NCI-H69 (cell line): ENCODE measurements at places on chromosomes 6 and 20.

DNA sequence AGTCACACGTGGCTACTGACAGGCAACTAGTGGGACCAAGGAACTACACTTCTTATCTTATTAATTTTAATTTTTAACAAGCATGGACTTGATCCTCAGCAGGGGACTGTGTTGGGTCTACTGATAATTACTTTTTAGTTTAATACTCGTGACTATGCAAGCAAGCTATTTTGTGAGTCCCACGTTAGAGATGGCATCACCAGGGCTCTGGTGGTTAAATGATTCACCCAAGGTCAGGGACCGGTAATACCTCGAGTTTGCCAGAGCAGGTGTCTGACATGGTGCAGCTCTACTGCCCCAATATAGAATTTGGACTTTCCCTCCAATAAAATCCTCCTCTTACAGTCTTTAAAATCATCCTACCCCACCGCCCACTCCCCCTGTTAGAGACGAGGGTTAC is 98.6 kb upstream of the RIN2 start:
- DNase-seq, result no peak

DNA sequence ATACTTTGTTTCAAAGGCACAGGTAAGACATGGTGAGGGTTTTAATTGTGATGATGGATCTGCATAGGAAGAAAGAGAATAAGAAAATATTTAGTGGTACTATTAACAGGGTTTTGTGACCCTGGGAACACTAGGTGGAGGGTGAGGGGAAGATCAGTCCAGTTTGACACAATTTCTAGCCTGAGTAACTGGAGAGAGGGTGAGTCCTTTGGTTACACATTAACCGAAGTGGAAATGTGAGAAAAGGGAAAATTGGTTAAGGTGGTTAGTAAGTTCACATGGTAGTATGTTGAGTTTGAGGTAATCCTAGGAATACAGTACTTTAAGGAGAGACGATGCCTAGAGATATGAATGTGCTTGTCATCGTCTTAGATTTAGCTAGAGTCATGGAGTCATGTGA is 54.8 kb upstream of the POU3F2 start:
- DNase-seq, result no peak

GRCh38 chr6:169326067-169326799 is 72.6 kb upstream of the THBS2 start:
- DNase-seq, result peak; percentile 2

DNA sequence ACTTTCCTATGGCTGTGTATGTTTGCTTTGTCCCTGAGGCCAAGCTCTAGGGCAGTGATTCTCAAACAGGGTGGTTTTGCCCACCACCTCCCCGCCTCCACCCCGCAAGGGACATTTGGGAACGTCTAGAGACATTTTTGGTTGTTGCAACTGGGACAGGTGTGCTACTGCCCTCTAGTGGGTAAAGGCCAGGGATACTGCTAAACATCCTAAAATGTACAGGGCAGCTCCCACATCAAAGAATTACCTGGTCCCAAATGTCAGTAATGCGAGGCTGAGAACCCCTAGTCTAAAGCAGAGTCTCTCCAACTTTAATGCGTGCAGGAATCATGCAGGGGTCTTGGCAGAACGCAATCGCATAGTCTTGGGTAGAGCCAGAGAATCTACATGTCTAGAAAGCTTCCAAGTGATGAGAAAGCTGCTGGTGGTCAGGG is 5.1 kb downstream of the KCNS1 start:
- peak; percentile 43 for DNase-seq

DNA sequence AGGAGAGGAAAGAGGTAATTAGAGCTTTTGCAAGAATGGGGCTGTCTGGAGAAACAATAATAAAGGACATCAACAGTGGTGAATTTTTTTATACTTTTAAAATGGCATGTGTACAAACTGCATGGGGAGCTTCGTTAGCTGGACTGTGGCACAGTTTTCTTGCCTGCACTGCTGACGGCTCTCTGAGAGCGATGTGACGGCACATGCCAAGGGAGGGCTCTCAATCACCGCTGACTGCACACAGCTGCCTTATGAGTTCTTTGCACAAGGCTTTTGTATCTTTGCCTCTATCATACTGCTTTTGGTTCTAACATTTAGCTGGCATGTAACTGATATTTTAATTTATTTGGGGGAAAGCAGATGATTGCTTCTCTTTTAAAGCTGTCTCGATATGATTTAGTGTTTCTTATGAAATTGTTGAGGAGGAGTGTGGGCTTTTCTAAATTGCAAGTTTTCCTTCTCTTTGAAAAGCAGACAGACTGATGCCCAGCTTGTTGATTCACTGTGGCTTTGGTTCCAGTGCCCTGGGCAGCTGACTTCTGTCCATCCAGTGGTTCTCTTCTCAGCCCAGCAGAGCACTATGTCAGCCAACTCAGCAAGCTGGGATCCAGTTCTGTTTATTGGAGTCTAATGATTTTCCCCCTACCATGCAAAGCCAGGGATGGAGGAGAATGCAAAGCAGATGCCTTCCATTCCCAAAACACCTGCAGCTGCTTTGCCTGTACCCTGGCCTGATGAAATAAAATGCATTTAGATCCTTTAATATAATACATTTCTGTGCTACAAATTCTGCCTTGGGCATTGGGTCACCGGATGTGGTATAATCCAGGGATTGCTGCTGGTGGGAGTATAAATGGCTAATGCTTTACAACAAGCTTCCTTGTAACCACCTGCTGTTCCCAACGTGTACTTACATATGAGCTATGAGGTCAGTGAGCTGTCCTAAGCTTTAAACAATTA is 323.9 kb downstream of the ZFAND3 start:
- peak; percentile 69 for DNase-seq

- no peak for DNase-seq
Observed at GRCh38 chr6:64483956-64484499, 848.4 kb downstream of the PHF3 start.

DNA sequence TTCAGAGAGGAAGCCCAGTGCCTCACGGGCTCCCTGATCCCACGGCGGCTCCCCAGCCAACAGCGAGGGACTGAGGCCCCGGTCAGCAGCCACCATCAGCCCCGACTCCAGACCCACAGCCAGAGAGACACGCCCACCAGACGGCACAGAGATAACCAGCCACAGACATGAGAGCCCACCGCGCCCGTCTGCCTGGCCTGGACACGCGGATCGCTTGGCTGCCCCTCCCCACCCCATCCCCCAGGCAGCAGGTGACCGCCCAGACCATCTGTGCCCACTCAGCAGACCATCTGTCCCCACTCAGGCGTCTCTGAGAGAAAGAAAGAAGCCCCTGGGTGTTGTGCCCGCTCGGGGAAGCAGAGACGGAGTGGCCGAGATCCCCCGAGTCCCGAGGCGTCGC is 55.5 kb upstream of the CHRNA4 start:
- peak; percentile 39 for DNase-seq

GRCh38 chr6:12844284-12845223 is 128.0 kb downstream of the PHACTR1 start:
- DNase-seq, result peak; percentile 47

- DNase-seq, result peak; percentile 16
Observed at GRCh38 chr6:90478278-90478677, 108.6 kb downstream of the MAP3K7 start.

- DNase-seq, result no peak
Observed at GRCh38 chr6:117473401-117473800, 9.1 kb upstream of the DCBLD1 start.

DNA sequence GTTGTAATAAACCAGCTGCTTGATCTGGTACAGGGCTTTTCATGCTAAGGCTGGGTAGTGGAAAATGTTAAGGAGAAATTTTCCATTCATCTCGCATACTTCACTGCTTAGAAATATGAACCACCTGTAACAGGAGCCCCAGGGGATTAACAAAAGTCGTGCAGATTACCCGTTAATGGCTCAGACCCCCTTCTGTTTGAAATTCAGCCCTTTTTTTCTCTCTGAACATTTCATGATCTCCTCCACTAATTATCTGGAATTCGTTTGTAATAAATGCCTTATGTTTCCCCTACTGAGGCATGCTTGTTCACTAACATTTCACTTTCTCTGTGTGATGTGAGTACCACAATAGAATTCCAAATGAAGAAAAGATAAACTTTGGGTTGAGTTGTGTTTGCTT is 336.4 kb upstream of the HSF2 start:
- DNase-seq, result peak; percentile 91

DNA sequence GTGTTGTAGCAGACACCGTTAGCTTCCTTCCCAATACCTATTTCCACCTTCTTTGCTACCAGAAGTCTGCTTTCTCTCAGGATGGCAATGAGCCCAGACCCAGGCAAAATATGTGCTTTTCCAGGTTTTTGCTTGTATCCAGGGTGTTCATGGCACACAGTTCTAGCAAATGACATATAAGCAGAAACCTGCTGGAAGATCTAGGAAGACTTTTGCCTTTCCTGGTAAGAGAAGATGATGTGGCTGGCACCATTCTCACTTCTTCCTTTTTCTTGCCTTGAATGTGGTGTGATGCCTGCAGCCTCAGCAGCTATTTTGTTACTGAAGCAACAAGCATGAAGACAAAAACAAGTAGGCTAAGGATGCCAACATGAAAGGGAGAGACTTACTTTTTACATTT is 19.2 kb upstream of the TBC1D22B start:
- no peak for DNase-seq

GRCh38 chr6:25882051-25882496 is 8.0 kb upstream of the SLC17A3 start:
- no peak for DNase-seq

GRCh38 chr20:5181958-5182357 is 55.1 kb downstream of the CDS2 start:
- DNase-seq, result no peak

- no peak for DNase-seq
Observed at GRCh38 chr20:51593584-51593983, 51.1 kb upstream of the NFATC2 start.

- peak; percentile 71 for DNase-seq
Observed at GRCh38 chr6:152948150-152948768, 34.6 kb downstream of the FBXO5 start.

GRCh38 chr6:125014661-125014957 is 52.4 kb downstream of the RNF217 start:
- DNase-seq, result no peak

- no peak for DNase-seq
Observed at GRCh38 chr6:79902046-79902445, 45.3 kb downstream of the ELOVL4 start.

DNA sequence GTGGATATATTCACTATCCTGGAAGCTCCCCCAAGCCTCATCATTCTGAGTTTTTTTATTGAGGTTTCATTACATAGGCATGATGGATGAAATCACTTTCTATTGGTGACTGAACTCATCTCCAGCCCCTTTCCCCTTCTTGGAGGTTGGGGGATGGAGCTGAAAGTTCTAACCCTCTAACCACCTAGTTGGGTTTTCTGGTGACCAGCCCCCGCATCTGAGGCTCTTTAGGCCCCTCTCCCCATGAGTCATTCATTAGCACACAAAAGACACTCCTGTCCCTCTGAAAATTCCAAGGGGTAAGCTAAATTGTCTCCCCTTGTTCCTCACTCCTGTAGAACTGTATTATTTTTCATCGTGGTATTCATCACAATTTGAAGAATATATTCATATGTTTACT is 33.3 kb downstream of the GFRA4 start:
- DNase-seq, result no peak

GRCh38 chr6:70763754-70764510 is 96.2 kb downstream of the SMAP1 start:
- no peak for DNase-seq

DNA sequence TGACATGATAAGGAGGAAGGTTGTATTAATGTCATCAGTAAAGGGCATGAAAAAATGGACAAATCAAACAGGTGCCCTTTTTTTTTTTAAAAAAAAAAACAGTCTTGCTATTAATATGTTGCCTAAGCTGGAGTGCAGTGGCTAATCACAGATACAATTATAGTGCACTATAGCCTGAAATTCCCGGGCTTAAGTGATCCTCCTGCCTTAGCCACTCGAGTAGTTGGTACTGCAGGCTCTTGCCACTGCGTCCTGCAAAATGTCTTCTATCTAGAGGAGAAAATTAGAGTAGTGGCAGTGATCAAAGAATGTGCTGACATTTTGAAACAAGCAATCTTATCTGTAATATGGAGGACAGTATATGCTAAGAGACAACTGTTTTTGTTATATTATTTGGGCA is 127.7 kb downstream of the ASCC3 start:
- DNase-seq, result peak; percentile 22

GRCh38 chr6:127343809-127344659 is 625 bp upstream of the ECHDC1 start:
- DNase-seq, result peak; percentile 69

DNA sequence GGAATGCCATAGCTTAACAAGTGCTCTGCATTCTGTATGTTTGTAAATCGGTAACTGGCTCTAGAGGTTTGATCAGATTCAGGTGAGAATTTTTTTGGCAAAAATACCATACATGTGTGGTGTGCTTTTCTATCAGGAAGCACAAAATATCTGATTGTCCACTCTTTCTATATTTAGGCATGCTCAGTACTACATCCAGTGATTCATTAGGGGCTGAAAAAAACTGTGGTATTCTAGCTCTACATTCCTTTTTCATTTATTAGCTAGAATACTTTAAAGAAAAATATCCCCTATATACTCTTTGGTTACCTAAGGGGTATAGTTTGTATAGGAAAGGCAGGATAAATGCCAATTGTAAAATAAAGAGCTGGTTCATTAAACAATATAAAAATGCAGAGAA is 10.6 kb upstream of the ELOVL2 start:
- no peak for DNase-seq

DNA sequence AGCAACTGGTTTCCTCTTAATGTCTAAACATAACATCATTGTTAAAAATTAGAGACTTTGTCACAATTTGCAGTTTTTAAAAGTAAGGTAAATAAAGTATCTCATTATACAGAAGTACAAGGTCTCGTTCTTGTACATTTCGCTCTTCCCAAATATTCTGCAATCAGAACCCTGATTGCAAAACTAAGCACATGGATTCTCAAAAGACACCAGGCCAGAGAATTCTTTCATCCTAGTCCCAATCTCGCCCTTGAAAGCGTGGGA is 355 bp upstream of the AKAP7 start:
- no peak for DNase-seq

GRCh38 chr20:41563087-41563486 is 55.1 kb downstream of the CHD6 start:
- no peak for DNase-seq

DNA sequence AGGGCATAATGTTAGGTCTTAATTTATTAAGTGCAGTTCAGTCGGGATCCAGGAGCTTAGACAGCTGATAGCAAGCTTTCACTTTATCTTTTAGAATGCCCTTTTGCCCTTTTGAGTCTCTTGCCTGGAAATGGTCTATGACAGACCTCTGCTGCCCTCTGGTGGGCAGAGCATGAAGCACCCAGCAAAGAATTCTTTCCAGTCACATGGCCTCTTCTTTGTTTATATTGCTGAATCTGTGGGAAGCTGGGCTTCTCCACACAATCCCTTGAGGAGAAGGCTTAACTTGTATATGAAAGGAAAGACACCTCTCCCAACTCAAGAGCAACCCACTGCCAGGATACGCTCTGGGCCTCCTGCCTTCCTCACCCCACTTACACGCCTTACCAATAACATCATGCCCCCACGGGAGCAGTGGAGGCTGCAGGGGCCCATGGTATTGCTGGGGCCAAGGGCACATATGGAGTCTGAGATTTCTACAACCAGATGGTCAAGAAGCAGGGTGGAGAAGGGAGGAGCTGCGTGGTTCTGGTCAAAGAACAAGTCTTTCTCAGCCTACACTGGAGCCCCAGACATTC is 20.4 kb downstream of the WFDC3 start:
- DNase-seq, result peak; percentile 65

- DNase-seq, result no peak
Observed at GRCh38 chr20:31864521-31865400, 5.6 kb downstream of the DUSP15 start.
